ENCODE measurements at places on chromosomes 11 and 22.
A peak's percentile ranks its signal among the peaks of the same experiment; 100 is the strongest.

- DNase-seq = no peak
Measured at GRCh38 chr22:30695871-30696655, 1.4 kb downstream of the OSBP2 start.

GRCh38 chr11:3173795-3174194, 8.7 kb upstream of the OSBPL5 start:
- no peak for DNase-seq

GRCh38 chr11:132444911-132445310, 1074.5 kb downstream of the NTM start:
- DNase-seq = no peak

- peak; percentile 14 for DNase-seq
Measured at GRCh38 chr22:45208993-45209838, 31.5 kb downstream of the KIAA0930 start.

DNA sequence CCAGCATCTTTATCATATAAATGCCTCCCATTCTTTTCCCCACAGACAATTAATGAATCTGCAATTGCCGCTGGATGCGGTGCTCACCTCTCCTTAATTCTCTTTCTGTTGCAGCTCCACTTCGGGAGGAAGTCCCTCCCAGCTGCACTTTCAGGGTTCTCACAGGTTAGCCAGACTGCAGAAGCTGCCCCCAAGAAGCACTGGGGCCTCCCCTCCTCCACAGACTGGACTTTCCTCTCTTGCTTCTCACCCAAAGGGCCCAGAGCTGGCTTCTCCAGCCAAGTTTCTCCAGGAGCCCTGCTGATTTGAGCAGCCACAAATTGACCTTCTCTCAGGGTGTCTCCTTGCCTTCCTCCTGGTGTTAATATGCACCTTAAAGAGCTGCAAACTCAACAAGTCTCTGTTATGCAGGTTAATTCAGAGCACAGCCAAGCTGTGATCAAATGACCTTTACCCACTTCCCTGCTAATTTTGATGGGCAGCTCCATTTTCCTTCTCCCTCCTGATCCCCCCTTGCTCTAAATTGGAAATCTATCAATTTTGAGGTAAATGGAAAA, 298.9 kb downstream of the BUD13 start:
- no peak for DNase-seq

- no peak for DNase-seq
Measured at GRCh38 chr11:28976801-28977145, 868.6 kb downstream of the METTL15 start.

GRCh38 chr11:33735271-33736147, 714 bp downstream of the CD59 start:
- peak; percentile 61 for DNase-seq

GRCh38 chr11:127709960-127710359, 709.4 kb upstream of the KIRREL3 start:
- no peak for DNase-seq

- no peak for DNase-seq
Measured at GRCh38 chr11:117189191-117189940, 9.8 kb upstream of the TAGLN start.

DNA sequence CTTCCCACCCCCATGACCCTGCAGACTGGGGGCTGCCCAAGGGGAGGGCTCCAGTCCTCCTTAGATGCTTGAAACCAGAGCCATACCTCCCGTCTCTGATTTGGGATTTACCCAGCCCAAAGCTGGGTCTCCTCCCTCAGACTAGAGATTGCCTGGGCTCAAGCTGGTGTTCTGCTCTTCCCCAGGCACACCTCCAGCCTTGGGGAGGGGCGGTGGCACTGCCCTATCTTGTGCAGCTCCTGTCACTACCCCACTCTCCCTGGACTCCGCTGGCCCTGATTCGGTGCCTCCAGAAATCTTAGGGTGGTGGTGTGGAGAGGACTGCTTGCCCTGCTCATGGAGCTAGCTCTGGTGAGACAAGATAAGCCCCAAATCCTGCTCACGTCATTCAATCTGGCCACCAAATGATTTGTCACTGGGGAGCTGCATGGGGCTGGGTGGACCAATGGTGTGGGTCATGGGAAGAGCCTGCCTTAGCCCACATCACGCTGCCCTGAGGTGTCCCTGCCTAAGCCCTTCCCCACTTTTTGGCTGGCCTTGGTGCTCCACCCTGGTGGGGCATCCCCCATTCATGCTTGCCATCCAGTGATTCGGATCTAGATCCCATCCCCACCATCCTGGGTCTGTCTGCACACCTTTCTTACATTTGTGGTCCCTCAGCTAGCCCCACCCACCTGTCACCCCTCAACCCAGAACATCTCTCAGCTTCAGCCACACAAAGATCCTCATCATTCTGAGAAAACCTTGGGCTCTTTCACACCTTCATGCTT, 87.7 kb downstream of the PDE2A start:
- no peak for DNase-seq

All from CD4-positive, alpha-beta memory T cell (primary cell).